ENCODE measurements at places on chromosomes 1 and 21.

DNA sequence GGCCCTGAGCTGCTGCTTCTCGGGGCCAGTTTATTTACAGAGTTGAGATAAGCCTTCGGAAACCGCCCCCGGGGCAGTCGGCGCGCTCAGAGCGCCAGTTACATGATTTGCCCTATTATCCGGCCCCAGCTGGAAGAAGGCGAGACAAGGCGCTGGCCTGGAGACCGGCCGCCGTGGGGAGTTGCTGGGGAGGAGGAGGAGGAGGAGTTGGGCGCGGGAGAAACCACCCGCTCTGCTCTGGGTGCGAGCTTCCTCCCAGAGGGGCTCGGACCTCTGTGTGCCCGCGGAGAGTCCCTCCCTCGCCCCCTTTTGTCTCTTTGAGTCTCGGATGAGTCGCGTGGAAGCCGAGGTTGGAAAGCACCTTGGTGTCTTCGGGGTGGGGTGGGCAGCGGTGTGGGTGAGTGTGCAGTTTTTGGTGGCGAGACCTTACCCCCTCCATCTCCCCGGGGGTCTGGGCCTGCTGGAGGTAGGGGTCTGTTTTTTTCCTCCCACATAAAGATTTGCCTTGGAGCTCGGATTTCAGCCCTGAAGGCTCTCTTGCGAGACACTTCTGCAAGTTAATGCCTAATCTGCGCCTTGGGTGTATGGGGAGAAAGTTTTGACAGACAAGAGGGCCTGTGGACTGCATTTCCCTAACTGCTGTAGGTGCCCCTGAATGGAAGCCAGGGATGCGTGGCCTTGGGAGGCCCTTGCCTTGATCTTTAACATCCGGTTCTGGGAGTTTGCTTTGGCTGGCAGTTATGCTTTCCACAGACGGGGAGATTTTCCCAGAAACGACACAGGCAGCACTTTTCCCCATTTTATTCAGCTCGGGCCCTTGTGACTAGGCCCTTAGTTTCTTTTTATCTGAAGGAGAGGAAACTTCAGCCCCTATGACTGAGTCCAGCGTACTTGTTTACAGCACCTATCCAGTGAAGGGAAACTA, 80.0 kb downstream of the NDUFS5 start:
- no peak for DNase-seq

DNA sequence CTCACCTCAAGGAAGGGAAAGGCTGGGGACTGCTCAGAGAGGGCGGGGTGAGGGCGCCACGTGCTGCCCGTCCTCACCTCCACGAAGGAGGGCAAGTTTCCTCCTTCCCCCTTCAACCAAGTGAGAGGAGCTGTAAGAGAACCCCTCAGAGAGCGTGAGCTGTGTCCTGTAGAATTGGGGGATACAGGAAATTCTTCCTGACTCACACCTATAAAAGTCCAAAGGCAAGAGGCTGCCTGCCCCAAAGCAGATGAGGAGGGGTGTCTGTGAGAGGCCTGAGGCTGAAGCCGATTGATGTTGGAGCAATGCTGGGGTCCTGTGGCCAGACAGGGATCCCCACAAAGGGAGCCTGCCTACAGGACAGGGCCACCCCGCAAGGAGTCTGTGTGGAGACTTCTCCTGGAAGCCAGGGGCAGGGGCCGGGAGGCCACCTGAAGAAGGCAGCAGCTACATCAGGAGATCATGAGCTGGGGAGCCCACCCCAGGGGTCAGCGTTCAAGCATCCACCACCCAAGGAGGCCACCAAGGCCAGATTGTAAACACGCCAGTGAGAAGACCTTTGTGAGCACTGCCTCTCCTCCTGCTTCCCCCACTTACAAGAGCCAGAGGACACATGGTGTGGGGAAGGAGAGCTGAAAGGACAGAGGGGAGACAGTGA, 27.7 kb downstream of the S100A6 start:
- DNase-seq, result no peak

- DNase-seq, result no peak
Measured at GRCh38 chr1:111442457-111442856, 6.6 kb downstream of the WDR77 start.

DNA sequence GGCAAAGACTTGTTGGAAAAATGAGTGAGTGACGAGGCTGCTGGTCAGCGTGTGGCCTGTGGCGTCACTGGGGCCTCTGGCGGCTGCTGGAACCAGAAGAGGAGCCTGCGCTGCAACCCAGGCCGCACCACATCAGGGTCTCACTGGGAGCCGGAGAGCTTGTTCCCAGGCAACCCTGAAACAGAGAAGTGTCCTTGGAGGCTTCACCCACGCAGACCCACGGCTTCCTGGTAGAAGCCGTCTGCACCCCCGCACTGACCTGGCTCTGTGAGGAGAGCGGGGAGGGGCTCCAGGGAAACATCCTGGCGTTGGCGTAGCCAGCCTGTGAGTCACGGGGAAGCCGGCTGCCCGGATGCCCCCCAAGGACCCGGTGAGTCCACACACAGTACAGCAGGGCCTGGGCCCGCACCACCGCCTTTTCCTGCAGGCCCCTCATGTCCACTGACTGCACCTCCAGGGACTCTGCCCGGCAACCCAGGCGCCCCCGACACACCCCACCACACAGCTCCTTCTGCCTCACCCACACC, 57.4 kb downstream of the COL6A1 start:
- no peak for DNase-seq

DNA sequence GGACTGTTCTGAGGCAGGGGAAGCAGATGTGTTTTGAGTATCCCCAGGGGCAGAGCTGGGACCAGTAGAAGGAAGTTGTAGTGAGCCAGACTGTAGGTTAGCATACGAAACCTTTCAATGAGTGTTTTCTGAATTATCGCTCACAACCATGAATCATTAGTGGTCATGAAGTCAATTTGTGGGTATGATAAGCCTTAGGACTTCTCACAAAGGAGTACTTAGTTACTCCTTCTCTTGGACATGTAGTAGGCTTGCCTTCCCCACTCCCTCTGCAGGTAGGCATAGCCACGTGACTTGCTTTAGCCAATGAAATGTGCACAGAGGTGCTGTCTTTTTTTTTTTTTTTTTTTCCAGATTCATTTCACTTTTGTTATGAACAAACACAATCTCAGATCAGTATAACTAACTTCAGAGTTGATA, 23.9 kb upstream of the FAAH start:
- no peak for DNase-seq

DNA sequence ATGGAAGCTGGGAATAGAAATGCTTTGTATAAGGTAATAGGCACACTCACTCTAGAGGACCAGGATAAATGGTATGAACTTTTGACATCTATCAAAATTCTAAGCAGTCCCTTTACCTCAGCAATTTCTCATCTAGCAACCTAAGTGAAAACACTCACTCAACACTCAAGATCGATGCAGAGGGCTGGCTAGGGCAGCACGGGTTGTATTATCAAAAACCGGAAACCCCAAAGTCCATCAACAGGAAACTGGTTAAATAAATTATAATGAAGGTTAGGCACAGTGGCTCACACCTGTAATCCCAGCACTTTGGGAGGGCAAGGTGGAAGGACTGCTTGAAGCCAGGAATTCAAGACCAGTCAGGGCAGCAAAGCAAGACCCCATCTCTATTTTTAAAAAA, 9.4 kb downstream of the USP48 start:
- DNase-seq, result no peak

GRCh38 chr21:45270306-45270821, 17.3 kb downstream of the POFUT2 start:
- no peak for DNase-seq

GRCh38 chr1:207987164-207987563, 76.2 kb upstream of the CD34 start:
- DNase-seq, result no peak

DNA sequence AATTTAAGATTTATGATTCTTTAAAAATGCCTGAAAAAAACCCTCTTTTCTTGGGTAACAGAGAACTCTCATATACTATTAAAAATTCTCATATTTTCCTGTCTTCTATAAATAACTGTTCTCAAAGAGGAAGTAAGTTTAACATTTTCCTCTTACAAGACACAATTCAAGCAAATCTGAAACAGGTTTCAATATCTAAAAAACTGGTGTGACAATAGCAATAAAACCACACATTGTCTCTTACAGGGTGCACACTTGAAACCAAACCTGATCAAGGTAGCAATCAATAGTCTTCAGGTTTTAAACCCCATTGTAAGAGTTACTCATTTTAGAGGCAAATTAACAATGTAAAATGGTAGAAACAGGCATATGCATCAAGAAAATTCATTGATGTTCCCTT, 28.0 kb downstream of the FUBP1 start:
- DNase-seq, result no peak

GRCh38 chr21:45169001-45169400, 94.6 kb downstream of the ADARB1 start:
- no peak for DNase-seq

GRCh38 chr1:81472387-81472786, 328.3 kb upstream of the ADGRL2 start:
- DNase-seq, result no peak

- DNase-seq, result no peak
Measured at GRCh38 chr1:10635085-10635896, 160.5 kb downstream of the PEX14 start.

GRCh38 chr1:179588425-179589024, 3.1 kb upstream of the TDRD5 start:
- no peak for DNase-seq

GRCh38 chr1:13766592-13767564, 66.9 kb downstream of the PRDM2 start:
- no peak for DNase-seq

- DNase-seq, result no peak
Measured at GRCh38 chr1:147156642-147157041, 15.6 kb downstream of the PRKAB2 start.

DNA sequence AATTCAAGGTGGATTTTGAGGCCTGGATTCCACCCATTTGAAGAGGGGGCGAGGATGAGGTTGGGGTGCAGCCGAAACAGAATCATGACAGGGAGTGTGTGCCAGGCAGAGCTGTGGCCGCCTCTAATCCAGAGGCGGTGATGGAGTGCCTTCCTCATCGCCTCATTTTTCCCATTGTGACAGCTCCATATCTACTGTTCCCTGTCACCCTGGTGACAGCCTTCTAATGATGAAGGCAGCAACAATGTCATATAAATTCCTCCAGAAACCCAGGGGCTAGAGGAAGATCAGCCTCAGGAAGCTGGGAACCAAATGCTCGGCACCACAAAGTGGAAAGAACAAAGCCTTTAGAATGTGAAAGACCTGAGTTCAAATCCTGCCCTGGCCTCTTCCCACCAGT, 42.0 kb downstream of the LRRN2 start:
- no peak for DNase-seq

DNA sequence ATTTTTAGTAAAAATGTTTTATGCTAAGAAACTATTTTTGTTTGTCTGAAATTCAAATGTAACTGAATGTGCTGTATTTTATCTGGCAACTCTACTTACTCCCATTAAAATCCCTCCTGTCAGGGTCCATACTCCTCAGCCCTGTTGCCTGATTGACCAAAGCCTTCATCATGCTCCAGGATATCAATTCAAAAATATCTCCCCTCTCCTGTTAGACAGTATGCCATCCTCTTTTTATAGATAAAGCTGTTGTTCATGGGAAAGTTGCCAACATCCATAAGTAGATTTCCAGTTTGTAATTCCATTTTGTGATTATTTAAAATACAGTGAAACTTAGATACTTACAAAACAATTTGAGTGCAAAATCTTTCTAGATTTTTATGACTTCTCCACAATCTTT, 65.7 kb downstream of the DTL start:
- no peak for DNase-seq

GRCh38 chr1:117566556-117566955, 39.3 kb upstream of the TENT5C start:
- no peak for DNase-seq

DNA sequence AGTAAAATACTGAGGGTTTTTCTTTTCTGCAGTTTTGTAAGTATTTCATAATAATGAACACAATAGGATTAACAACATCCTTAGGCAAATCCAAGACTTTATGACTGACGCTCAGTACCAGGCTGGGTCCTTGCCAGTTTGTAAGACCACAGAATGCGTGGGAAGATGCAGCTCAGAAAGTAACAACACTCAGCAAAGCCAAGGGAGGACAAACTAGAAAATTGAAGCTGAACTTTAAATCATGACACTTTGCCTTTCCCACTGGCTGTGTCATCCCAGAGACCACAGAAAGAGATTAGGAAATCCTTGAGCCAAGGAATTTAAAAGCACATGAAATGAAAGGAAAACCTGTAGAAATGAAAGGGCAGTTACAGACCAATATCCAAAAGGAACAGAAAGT, 426.3 kb upstream of the CHRM3 start:
- no peak for DNase-seq

DNA sequence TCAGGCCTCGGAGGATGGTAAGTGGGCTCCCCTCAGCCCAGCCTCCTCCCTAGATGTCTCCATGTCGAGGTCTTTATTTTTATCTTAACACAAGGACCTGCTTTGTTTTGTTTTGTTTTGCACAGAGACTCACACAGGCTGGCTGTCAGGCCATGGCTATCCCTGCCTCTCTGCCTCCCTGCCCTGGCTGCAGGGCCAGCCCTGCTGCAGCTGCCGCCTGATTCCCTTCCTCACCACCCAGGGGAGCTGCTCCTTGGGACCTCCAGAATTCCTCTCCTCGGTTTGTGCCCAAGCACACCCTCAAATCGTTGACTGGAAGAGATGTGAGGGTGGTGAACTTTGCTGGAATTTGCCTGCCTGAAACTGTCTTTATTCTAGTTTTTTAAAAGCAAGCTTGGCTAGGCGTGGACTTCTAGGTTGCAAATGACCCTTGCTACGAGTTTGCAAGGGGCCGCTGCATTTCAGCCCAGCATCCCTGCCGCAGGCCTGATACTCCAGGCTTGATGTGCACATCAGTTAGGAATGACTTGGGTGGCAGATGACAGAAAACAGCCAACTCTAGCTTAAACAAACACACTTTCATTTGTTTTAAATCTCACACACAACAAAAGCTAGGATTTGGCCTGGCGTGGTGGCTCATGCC, 37.1 kb downstream of the WNT9A start:
- DNase-seq, result no peak

DNA sequence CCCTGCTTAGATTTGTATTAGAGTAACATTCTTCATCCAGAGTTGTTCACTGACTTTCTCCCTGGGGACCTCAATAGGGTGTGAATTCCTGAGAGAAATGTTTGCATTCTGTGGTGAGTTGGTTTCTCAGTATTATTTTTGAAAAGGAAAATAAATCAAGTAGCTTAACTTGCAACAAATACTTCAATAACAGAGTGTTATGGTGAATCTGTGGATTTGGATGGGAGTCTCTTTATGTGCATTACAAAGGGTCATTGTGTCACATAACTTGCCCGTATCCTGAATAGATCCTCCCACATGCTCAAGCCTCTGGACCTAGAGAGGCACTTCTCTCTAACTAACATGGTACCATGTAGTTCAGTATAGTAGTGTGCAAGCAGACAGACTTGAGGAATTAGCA, 68.4 kb upstream of the IPO9 start:
- no peak for DNase-seq

GRCh38 chr1:184078564-184079249, 27.2 kb downstream of the TSEN15 start:
- DNase-seq, result no peak

- no peak for DNase-seq
Measured at GRCh38 chr1:231927431-231927830, 300.8 kb downstream of the DISC1 start.

GRCh38 chr1:219882096-219882495, 46.3 kb downstream of the SLC30A10 start:
- no peak for DNase-seq
